ENCODE measurements at places on chromosomes 16 and 17.

- DNase-seq: peak; percentile 81
Measured at GRCh38 chr17:58487589-58488427, at the start of gene HSF5. Gene HSF5 (minus strand): TSS chr17:58488408. CDS start chr17:58488274, 134 bp downstream.

DNA sequence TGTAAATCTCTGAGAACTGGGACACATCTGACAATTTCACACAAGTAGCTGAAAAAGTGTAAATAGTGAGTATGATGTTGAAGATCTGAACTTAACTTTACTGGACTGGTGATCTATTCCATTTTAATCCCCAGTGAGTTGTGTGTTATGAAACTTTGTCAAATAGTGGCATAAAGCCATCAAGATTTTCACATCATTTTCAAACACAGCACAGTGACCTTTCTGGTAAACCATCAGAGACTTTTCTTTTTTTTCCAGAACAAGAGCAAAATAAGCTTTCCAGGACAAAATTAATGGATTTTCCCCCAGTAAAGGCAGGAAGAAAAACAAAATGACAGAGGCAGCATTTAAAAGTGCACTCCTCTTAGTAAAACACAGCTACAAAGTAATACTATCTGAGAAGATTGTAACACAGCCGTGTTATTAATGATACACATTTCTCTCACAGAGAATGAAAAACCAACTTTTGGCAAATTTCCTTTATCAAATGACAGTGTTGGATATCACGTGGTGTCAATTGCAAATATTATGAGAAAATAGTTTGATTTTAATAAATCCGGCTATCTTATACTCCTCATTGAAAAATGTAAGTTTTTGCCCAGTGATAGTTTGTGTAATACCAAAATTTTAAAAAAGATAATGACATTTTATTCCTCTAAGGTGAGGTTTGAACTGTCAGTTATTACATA lies 16.8 kb upstream of the COL1A1 start:
- DNase-seq: no peak

GRCh38 chr17:16301963-16302855 lies 51.1 kb downstream of the CENPV start:
- no peak for DNase-seq

- no peak for DNase-seq
Measured at GRCh38 chr16:4081047-4081446, 35.2 kb downstream of the ADCY9 start.

DNA sequence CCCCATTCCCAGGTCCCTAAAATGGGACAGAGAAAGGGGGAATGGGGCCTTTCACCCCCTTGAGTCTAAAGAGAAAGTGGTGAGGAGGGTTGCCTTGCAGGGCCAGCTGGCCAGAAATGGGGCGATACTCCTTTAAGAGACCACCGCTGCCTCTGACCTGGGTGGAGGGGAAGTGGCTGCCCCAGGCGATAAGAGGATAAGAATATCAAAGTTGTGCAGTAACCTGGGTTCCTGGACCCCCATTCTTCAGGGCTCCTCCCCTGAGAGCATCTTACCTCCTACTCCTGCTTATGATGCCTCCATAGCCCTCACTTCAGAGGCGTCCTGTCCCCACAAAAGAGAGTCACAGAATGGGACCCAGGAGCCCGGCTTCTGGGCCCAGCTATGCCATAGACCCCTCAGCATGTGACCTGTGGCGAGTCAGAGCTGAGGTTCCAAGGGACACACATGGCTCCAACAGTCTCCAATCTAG lies 5.2 kb upstream of the TSPOAP1 start:
- no peak for DNase-seq

GRCh38 chr17:4187076-4187475 lies 44.1 kb downstream of the CYB5D2 start:
- DNase-seq: no peak

DNA sequence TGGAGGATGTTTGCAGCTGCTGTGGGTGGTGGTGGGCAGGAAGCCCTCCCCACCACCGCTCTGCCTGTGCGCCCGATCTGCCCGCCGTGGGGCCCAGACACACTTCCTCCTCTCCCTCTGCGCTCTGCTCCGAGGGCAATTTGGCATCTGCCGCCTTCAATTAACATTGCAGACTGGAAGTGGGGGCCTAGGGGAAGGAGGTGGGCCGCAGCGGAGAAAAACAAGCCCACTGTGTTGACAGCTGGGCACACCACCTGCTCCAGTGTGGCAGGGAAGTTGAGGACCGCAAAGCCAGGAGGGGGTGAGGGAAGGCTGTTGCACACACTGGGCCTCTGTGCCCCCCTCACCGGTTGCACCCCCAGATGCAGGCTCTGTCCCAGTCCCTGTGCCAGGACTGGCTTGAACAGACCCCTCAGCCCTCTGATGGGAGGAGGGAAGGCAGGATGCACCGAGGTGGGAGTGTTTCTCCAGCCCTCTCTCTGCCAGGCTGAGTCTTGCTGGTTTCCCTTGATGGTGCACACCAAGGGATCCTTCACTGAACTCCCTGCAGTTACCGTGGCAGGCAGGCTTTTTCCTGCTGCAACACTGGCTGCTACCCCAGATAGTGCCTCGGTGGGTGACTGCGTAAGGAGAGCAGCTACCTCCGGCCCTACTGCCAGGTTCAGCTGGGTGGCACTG lies 72.8 kb upstream of the MED9 start:
- peak; percentile 40 for DNase-seq

DNA sequence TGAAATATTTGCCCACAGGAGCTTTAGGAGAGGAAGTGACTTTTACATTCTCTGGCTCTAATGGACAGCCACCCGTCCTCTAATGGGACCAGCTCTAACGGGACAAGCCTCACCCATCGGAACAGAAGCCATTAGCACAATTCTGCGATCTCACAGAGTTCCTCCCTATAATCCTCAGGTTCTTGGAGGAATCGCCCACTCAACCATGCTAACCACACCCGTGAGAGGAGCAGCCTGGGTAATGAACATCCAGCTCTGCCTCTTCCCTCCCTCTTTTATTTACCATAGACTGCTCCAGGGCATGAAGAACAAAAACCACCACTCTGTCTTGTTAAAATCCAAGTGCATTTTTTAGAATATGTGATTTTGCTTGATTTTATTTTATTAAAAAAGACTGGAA lies 6.8 kb downstream of the SLC35B1 start:
- DNase-seq: no peak

GRCh38 chr16:23258919-23259237 lies 43.2 kb upstream of the SCNN1B start:
- no peak for DNase-seq

- no peak for DNase-seq
Measured at GRCh38 chr17:49436174-49436573, 21.5 kb upstream of the PHB1 start.

DNA sequence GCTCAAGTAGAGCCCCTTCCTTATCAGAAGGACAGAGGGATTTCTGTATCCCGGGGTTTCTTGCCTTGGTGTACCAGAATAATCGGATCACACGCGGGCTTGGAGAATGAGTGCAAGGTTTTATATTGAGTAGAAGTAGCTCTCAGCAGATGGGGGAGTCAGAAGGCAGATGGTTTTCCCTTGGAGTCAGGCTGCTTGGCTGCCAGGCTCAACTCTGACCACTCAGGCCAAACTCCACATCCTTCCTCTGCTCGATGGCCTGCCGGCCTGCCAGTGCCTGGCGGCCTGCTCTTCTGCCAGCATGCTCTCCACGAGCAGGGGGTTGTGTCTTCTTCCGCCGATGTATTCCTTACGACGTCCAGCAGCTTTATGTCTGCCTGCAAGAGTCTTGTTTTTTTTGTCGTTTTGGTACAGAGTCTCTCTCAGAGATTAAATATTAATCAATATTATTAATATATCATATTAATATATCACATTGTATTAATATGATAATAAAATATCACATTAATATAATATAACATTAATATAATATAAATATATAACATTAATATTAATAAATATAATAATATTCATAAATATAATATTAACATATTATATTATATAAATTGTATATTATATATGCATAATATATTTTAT lies 229.2 kb upstream of the WSCD1 start:
- no peak for DNase-seq

DNA sequence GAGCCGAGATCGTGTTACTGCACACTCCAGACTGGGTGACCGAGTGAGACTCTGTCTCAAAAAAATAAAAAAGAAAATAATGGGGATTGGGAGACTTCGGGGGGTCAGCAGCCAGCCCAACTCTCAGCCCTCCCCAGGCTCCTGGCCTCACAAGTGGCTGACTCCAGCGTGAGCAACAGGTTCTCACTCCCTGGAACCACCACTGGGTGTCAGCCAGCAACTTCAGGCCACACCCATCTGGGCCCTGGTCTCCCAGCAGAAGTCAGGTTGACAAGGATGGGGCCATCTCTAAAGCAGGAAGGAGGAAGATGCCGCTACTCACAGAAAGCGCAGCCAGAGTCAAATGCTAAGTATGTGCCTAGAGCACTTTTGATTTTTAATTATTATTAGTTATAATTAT lies 139.4 kb downstream of the C16orf78 start:
- DNase-seq: no peak

GRCh38 chr17:29165261-29165660 lies 14.9 kb downstream of the MYO18A start:
- no peak for DNase-seq

DNA sequence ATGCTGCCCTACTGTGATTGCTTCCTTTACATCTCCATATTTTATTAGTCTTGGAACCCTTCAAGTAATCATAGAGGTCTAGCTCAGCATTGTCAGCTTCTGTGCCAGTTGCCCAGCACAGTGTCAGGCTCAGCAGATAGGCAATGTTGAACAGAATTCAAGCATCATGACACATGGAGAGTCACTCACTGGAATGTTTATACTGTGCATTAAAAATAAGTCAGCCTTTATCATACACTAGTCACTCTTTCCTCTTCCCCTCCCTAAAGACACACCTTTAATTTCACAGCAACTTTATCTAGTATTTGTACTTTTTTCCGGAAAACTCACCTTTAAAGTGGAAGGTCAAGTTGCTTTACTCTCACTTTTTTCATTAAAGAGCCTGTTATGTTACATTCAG lies 253.8 kb upstream of the CDH11 start:
- DNase-seq: no peak

DNA sequence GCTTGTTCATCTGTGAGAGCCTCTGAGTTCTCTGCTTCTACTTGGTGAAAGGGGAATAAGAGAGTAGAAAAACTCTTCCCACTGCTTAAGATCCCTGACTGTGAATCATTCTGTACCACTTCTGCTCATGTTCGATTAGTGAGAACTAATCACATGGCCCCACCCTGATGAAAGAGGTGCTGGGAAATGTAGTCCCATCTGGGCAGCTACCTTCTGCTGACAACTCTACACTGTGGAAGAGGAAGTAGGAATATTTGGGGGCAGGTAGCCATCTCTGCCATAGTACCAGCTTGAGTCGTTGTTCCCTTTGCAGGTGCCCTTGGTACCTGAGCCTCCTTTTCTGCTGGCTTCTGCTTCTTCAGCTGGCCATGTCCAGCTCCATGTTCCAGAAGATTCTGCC lies 29.9 kb downstream of the NKD1 start:
- DNase-seq: no peak

DNA sequence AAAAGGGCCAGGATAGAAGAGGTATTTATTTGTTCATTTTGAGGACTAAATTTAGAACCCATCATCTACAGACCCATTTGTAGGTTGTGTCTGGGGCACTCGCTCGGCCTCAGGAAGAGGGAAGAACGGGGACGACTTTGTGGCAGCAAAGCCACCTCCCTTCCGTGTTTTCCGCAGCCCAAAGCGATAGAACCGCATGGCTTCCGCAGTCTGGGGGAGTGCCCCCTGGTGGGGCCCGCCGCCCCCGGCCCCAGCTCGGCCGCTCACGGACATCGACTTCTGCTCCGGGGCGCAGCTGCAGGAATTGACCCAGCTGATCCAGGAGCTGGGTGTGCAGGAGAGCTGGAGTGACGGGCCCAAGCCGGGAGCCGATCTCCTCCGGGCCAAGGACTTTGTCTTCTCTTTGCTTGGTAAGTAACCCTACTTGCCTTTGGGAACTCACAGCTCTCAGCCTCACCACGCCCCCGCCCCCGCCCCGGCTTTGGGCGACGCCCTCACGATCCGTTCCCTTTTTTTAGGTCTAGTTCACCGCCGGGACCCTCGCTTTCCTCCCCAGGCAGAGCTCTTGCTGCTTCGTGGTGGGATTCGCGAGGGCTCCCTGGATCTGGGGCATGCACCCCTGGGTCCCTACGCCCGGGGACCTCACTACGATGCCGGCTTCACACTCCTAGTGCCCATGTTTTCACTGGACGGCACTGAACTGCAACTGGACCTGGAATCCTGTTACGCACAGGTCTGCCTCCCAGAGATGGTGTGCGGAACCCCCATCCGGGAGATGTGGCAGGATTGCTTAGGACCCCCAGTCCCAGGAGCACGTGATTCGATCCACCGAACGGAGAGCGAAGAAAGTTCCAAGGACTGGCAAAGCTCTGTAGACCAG lies 681 bp downstream of the TMEM102 start:
- peak; percentile 56 for DNase-seq

- DNase-seq: no peak
Measured at GRCh38 chr16:72811188-72811720, 236.7 kb downstream of the ZFHX3 start.

GRCh38 chr17:10091046-10091445 lies 107.4 kb downstream of the GAS7 start:
- DNase-seq: no peak

GRCh38 chr17:41835214-41835799 lies 725 bp downstream of the NT5C3B start:
- no peak for DNase-seq

DNA sequence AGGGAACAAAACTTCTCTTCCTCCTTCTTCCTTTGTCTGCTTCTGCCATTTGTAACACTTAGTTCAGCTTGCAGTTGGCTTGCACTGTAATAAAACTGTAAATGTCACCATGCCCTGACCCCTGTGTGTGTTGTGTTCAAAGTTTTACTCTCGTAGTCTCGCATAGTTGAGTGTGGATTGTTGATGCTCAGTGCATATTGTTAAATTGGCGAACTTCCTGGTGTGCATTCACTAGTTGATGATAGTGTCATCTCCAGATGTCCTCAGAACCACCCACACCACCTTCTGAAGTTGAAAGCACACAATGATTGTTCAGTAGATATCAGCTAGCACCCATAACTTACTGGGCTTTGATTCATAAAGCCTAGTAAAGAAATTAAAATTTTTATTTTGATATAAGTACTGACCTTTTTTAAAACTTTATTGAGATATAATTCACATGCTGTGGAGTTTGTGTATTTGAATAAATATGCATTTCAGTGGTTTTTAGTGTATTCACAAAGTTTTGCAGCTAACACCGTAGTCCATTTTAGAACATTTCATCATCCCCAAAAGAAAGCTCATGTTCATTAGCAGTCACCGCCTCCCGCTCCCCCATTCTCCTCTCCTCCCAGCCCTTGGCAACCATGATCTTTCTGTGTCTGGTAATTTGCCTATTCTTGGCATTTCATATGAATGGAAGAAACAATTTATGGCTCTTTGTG lies 25.0 kb downstream of the USP10 start:
- no peak for DNase-seq

All from CD8-positive, alpha-beta memory T cell (primary cell).